Activated CD4-positive, alpha-beta T cell treated with anti-CD3 and anti-CD28 coated beads, Interleukin-2, Interleukin-4, amounts not matched to agents 100 ng/mL and 50 ng/mL, durations not matched to agents 16 hours and 8 hours (primary cell): ENCODE measurements at places on chromosomes 13 and 19.
A peak's percentile ranks its signal among the peaks of the same experiment; 100 is the strongest.

- DNase-seq, result no peak
Measured at GRCh38 chr19:15280915-15281683, 48.9 kb upstream of the EPHX3 start.

DNA sequence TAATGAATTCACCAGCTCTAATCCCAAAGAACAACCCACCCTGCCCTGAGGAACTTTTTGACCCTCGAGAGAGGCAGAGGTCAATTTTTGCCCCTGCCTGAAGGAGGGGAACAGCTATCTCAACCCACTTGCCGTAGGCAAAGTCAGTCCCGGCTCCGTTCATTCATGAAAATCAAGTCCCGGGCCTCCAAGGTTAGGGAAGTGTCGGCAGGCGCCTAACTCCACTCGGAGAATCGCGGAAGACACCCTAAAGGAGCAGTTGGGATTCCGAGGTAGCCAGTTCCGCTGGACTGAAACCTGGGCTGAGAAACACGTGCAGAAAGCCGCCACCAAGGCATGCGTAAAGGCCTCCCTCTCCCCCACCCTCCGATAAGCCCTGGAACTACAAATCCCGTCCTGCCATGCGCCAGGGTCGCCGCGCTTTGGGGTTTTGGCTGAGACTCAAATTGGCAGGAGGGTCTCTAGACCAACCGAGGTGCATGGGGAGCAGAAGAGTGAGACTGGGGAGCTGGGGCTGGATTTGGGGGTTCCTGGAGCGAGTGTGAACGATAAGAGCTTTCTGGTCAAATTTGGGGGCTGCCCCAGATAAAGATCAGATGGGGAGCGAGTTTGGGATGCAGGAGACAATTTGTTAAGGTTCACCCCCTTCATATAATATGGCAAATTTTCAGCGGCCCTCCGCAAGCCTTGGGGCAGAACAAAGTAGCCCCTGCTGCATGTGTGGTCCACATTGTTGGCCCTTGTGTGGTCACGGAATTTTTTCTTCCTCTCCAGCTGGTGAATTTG lies at the start of gene TNPO2:
TSS of gene TNPO2 (minus strand) at position 292 of the 786 bp plus-strand sequence. CDS start 2,955 bp downstream, outside the sequence.
- DNase-seq, result peak; percentile 86

GRCh38 chr19:57800696-57801095 lies 14.0 kb downstream of the ZNF552 start:
- no peak for DNase-seq

GRCh38 chr19:38763795-38764220 lies 9.5 kb downstream of the LGALS7 start:
- no peak for DNase-seq

DNA sequence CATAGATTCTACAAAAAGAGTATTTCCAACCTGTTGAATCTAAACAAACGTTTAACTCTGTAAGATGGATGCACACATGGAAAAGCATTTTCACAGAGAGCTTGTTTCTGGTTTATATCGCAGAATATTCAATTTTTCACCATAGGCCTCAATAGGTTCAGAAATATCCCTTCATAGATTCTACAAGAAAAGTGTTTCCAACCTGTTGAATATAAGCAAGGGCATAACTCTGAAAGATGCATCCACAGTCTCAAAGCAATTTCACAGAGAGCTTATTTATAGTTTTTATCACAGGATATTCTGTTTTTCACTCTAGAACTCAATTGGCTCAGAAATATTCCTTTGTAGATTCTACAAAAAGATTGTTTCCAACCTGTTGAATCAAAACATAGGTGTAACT lies 1483.6 kb downstream of the UQCRFS1 start:
- DNase-seq, result no peak

GRCh38 chr19:44653977-44654774 lies 10.5 kb downstream of the PVR start:
- peak; percentile 77 for DNase-seq

DNA sequence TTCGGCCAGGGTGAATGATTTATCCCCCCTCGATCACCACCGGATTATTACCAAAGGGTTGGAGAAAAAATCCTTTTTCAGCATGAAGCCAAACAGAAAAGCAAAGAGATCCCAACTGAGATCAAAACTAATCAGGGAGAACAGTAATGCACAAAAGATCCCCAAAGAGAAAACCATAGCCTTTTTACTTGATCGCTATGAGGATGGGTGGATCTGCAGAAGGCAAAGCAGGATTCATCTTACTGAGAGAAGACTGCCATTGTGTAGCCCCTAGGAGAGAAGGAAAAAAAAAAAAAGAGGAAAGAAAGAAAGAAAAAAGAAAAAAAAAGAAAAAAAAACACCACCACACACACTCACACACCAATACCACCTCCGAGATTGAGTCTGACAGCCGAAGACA lies at the start of gene FGF14:
TSS of gene FGF14 (minus strand) at position 283 of the 400 bp plus-strand sequence.
- DNase-seq, result no peak

DNA sequence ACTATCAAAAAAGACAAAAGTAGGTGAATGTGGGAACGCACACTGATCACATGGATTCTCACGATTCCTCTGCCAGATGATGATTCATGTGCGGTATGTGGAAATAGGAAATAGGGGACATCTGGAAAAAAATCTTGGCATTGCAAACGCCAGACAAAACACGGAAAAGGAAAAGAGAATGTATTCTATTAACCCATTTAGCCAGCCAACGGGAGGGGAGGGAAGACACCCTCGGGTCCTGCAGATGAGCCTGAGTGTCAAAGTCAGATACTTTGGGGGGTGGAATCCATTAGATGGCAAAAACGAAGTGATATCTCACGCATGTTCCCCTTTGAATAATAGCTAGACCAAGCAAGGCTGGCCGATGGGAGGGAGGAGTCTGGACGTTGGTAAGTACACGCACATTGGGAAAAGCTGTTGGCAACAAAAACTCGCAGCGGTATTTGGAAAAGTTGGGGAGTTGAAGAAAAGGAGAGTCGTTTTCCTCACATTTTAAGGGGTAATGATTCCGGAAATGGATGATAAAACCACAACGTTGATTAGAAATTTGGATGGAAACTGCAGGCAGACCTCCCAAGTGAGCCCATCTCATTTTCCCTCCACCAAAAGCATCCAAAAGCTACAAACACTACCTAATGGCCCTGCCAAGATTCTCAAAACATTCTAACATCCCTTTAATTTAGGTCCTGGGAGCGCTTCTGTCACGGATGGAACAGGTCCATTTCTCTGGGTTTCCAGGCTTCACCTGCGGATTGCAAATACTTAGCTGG lies 73.6 kb downstream of the COL4A1 start:
- DNase-seq, result no peak

GRCh38 chr19:14439014-14439413 lies 5.9 kb downstream of the PKN1 start:
- DNase-seq, result no peak

- DNase-seq, result no peak
Measured at GRCh38 chr19:40322271-40322610, 26.0 kb downstream of the C19orf47 start.

DNA sequence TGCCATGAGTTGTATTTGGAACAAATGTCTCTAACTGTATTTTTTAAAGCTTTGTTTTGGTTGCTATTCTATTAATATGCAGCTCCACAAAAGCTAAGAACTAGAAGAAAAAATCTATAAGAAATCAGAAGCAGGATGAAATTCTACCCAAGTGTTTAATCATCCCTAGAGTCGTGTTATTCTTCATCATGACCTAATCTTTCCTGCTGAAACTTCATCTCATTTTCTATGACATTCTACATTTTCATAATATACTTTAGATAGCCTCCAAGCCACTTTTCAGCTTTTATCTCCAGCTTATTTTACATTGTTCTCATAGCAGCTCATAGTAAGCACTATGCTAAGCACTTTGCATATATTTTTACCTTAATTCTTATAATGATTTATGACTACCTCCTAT lies 302.8 kb downstream of the FOXO1 start:
- no peak for DNase-seq

- no peak for DNase-seq
Measured at GRCh38 chr13:96089749-96090239, at the start of gene HS6ST3. Gene HS6ST3, plus strand, starts transcription at chr13:96090107.

DNA sequence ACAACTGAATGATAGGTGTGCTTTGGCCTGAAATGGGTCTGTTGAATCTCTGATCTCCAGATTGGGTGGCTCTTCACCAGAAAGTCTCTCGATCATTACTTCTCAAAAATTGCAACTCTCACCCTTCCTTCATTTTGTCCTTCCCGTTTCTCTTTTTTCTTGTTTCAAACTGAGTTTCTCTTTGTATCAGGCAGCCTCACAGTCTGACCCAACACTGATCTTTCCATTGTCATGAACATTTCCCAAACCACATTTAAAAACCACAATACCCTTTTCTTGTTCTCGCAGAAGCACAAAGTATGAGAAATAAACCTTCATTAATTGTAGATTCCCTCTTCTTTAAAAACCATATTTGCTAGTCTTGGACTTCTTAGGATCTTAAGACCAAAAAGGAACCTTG lies 33.6 kb upstream of the HMGB1 start:
- no peak for DNase-seq
